Kidney epithelial cell (primary cell): ENCODE measurements at places on chromosomes 16 and 17. TPM values are rescaled to one million over a fixed set of nuclear protein-coding genes. Genes with fewer than 3 reads are reported as not detected.

- no peak for DNase-seq
These were observed 204.5 kb upstream of the RPL38 start for GRCh38 chr17:73998653-73999645.

DNA sequence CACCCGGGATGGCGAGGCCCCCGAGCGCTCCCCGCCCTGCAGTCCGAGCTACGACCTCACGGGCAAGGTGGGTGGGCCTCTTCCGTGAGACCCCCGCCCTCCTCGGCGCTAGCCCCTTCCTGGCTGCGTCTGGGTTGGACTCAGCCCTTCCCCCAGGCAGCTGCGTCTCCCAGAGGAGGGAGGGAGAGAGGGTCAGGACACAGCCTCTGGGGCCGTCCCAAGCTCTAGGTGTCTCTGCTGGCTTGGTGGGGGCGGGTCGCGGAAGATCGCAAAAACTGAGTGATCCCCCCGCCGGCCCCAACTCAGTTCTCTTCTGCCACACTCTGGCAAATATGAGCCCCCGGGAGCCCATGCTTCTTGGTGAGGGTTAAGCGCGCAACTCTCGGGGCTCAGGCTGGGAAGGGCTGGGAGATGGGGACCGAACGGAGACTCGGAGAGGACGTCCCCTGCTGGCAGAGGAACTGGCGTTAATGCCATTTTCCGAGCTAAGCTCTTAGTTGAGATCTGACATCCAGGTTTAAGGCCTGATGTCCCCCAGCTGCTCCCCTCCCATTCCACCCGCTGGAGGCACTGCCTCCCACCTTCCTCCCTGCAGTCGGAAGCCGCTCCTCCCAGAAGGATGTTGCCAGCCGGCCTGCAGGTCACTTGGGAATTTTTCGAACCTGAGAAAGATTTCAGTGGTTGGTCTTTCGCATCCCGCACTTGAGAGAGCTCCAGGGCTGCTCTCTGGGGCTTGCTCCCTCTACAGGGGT lies 419 bp downstream of the RAB37 start:
- no peak for DNase-seq

DNA sequence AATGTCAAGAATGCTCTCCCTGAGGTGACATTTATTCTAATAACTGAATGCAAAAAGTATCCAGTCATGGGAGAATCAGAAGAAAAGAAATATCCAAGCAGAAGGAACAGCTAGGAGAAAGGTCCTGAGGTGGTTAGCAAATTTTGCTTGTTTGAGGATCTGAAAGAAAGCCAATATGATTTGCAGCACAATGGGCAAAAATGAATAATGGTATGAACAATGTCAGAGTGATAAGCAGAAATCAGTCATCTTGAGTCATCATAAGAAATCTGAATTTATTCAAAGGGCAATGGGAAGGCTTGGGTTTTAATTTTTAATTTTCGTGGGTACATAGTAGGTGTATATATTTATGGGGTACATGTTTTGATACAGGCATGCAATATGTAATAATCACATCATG lies 68.5 kb downstream of the BRIP1 start:
- DNase-seq: no peak

DNA sequence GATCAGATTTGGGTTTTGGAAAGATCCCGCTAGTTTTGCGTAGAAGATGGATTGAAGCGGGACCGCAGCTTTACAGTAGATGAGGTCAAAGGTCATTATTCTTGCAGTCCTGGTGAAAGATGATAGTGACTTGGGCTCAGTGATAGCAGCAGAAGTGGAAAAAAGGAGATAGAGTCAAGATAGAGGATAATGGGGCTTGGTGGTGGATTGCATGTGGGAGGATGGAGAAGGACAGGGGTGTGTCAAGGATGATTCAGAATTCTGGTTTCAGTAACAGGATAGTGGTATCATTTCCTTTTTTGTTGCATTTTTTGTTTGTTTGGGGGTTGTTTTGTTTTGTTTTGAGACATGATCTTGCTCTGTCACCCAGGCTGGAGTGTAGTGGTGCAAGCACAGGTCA lies 28.7 kb downstream of the CHD9NB start:
- no peak for DNase-seq

- no peak for DNase-seq
These were observed 39.2 kb upstream of the CCR7 start for GRCh38 chr17:40604327-40605080.

GRCh38 chr16:25040543-25040942 lies 25.4 kb upstream of the ARHGAP17 start:
- DNase-seq: no peak

DNA sequence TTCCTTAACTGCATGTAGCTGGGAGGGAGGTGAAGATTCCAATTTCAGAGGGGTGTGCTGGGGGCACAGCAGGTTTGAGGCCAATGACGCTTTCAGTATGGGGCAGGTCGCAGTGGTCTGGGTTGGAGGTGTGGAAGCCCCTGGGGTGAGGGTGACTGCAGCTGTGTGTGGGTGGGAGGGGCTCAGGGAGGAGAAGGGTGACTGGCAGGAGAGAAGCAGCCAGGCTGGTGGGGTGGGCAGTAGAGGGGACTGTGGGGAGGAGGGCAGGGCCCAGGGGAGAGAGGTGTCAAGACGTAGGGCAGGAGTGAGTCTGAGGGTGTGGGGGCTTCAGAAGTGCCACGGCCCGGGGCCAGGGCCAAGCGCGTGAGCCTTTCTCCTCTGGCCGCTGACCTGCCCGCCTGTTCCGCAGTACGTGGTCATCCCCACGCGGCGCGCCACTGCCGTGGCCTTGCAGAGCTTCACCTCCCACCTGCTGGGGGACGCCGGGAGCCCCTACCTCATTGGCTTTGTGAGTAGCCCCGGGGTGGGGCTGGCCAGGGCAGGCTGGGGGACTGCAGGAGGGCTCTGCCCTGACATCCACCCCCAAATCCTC lies 19.4 kb downstream of the MYBBP1A start:
- no peak for DNase-seq

DNA sequence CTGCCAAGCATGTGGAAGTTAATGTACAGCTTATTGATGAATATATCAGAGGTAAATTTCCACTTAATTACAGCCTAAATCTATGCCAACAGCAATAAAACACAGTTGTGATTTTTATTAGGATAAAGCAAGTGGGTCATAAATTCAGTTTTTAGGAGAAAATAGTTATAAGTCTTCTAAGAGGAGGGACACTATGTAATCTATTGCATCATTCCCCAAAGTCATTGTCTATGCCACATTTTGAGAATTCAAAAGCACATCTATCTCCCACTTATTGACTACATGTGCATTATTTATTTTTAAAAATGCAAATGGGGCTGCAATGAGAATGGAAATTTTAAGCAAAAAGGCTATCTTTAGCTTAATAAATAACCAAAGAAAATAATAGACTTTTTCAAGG lies 23.7 kb upstream of the NSRP1 start:
- DNase-seq: no peak

GRCh38 chr17:46764709-46765401 lies 53.6 kb downstream of the WNT3 start:
- no peak for DNase-seq

GRCh38 chr16:81623365-81624102 lies 155.6 kb upstream of the PLCG2 start:
- no peak for DNase-seq

The SEZ6L2 gene
- total RNA-seq: 26.2 and 30.4 TPM in 2 replicates

The SLC6A2 gene
- not detected in 2 replicates for total RNA-seq

The GNAO1 gene
- 2.7 and 5.7 TPM in 2 replicates for total RNA-seq

The CRYBA1 gene
- total RNA-seq: not detected in 2 replicates

The AATK gene
- total RNA-seq: 0.33 and 0.55 TPM in 2 replicates
